CD4-positive, alpha-beta T cell treated with Interleukin-15 for 4 hours (primary cell): ENCODE measurements at places on chromosomes 3 and 15.
A peak's percentile ranks its signal among the peaks of the same experiment; 100 is the strongest.

DNA sequence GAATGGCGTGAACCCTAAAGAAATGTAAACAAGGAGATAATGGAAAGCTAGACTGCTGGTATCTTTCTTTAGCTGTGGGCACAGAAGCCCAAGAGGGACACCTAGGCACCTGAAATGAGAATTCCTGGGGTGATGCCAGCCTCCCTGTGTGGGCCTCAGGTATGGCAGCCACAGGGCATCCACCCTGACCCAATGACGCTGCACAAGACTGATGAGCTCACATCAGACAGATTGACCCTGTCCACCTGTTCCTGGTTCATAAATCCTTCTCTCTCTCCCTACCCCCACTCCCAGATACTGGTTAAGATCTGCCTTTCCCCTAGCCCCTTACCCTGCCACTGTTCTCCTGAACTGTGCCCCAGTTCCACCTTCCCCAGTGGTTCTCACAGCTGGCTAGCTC, 1.5 kb downstream of the GLB1 start:
- no peak for DNase-seq

DNA sequence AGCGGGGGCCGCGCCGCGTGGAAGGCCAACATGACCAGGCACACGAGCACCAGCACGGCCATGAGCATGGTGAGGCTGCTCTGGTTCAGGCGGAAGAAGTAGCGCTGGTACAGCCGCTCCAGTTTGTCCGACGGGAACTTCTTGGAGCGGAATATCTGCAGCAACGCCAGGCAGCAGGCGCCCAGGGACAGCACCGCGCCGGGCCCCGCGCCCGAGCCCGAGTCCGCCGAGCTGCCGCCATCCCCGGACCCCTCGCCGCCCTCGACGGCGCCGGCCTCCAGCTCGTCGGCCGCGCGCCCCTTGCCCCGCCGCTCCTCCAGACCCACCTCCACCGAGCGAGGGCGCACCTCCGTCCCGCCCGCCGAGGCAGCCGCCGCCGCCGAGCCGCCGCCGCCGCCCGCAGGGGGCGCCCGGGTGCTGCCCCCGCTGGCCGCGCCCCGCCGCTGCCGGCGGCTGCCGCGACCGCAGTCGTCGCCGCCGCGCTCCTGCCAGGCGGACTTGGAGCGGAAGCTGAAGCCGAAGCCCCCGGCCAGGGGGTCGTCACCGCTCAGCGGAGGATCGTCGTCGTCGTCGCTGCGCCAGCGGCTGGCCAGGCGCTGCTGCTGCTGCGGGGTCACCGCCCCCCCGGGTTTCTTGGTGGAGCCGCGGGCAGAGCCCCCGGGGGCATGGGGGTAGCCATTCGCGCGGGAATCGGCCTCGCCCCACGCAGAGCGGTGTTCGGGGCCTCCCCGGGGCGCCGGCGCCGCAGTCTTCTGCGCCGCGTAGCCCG, 957 bp downstream of the ADCY5 start:
- peak; percentile 11 for DNase-seq

DNA sequence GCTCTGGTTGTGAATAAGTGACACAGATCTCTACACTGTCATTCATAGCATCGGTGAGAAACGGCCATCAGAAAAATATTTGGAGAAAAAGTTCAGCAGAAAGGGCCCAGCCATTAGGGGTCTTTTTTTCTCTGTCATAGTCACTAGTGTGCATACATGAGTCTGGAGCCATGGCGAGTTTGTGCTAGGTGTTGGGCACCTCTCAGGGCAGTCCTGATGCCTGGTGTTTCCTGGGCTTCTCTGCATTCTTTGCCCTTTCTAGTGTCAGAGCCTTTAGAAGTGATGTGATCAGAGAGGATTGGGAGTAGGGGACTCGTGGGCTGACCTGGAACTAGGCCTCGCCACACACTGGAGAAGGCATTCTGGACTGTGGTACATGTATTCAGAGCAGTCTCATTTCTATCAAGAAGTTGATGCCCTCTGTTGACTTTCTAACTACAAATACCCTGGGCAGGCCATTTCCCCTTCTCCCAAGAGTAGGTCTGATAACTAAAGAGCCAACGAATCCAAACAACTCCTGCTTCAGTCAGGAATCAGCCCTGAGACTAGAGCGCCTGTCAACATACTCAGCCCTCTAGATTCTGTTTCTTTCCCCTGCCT, 1.6 kb downstream of the KY start:
- no peak for DNase-seq

DNA sequence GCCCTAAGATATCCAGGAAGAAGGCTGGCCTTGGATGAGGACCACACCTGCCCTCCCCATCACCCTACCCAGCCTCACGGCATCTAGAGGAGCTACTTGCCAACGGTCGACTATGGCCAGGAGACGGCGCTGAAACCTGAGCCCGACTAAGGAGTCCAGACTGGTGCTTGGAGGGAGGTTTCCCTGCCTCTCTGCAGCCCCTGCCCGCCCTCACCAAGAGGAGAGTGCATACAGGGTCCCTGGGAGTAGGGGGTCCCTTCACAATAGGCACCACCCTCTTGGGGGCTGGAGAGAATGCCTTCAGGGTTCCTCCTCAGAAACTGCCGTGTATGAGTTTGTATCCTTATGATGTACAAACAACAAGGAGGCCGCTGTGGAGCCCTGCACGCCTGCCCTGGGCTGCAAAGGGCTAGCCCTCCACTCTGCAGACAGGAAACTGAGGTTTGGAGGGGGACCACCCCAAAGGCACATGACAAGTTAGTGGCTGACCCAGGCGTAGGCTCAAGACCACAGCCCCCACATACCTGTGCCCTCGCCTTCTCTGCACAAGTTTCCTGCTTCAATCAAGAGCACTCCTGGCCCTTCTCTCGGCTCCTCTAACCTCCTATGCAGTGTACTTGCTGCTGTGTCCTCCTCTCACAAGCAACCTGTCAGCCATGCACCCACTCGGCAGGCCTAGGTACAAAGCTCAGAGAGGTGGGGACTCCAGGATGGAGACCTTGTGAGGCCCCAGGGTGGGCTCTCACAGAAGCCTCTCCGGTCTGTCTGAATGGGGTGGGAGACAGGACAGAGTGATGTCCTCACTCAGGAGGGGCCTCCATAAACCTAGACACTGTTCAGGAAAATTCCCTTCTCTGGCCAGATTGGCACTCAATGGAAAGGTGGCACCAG, 7.4 kb downstream of the KLF15 start:
- no peak for DNase-seq

DNA sequence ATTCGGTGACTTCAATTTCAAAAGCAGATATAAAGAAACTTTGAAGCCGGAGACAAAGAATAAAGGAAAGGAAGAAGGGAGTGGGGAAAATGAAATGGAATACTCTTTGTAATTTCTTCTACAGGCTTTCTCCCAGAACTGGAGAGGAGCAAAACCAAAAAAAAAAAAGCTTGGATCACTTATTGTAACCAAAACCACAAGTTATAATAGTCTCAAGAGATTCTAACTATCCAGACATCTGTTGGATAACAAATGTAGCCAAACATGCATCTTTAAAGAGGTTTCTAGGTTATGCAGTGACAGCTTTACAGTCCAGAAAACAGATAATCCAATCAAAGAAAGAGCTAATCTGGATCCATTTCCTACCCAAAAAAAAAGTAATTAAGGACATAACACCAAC, 36.2 kb downstream of the VGLL3 start:
- DNase-seq = no peak

DNA sequence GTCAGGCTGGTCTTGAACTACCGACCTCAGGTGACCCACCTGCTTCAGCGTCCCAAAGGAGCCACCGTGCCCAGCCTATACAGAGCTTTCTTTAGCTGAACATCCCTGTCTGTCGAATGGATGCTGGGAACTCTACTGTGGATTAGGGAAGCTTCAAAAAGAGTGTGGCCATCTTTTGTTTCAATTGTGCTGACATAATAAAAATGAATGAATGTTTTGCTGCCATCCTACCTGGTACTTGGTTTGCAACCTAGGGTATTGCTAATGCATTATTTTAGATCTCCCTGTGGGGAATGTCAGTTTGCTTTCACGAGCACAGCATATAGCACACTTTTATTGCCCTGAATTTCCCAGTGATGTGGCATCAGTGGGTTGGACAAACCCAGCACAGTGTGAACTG, 32.3 kb downstream of the CMTM6 start:
- no peak for DNase-seq

DNA sequence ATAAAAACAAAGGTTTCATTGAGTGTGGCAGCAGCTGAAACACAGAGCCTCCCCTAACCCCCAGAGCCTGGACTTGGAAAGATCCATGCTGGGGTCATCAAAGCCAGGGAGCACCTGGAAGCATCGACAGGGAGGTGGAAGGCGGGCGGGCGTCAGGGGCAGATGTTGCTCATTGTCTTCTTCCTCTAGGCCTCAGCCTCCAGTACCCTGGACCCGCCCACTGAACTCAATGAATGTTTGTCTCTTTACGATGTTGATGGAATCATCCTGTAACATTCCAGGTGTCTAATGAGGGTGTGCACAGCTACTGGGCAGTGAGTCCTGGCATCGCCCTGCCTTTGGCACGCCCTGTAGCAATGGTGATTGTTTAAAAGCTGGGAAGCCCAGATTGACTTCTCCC, 9.8 kb downstream of the GP5 start:
- no peak for DNase-seq

GRCh38 chr15:66819084-66819483, 117.0 kb downstream of the SMAD6 start:
- no peak for DNase-seq

- no peak for DNase-seq
Measured at GRCh38 chr3:132829101-132829500, 106.9 kb upstream of the NPHP3 start.

- DNase-seq = peak; percentile 2
Measured at GRCh38 chr3:9067352-9067975, 104.2 kb upstream of the RAD18 start.

GRCh38 chr3:82261013-82261412, 499.6 kb upstream of the GBE1 start:
- no peak for DNase-seq

DNA sequence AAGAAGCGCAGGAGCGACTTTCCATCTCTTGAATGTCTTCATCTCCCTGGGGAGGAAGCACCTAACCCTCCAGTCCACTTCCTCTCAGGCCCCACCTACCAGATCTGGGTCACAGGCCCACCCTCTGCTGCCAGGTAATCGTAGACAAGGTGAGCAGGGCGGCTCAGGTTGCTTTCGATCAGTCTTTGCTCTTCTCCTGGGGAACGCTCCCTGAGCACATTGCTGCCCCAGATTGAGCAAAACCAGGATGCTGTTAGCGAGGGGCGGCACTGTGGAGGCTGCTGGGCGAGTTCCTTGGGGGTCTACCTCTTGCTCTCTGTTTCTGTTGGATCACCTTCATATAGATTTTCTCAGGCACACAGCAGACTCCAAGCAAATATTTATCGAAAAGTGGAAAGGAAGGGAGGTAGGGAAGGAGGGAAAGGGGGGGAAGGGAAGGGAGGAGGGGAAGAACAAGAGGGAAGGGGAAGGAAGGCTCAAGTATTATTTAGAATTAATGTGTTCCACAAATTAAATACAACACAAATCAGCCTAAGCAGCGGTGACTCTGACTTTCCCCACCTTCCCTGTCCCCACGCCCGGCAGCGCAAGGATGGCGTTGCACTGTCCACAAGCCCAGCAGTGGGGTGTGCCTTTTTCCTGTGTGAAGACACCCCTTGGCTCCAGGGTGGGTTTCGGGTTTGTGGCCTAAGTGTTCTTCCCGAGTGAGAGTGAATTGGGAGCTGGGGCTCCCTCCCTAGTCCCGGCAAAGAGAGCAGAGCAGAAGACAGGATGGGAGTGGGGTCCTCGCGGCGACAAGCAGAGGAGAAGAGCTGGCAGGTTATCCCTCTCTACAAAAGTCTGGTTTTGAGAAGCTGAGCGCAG, 6.1 kb upstream of the PCSK6 start:
- DNase-seq = no peak

DNA sequence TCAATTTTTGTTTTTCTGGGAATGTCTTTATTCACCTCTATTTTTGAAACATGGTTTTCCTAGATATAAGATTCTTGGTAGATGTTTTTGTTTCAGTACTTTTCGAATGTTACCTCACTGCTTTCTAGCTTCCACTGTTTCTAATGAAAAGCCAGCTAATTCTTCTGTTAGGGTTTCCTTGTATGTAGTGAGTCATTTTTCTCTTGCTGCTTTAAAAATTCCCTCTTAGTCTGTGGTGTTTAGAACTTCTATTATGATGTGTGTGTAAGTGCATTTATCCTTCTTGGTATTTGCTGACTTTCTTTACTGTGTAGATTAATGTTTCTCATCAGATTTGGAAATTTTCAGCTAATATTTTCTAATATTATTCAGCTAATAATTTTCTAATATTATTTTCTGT, 151.1 kb upstream of the OSTN start:
- DNase-seq = no peak

DNA sequence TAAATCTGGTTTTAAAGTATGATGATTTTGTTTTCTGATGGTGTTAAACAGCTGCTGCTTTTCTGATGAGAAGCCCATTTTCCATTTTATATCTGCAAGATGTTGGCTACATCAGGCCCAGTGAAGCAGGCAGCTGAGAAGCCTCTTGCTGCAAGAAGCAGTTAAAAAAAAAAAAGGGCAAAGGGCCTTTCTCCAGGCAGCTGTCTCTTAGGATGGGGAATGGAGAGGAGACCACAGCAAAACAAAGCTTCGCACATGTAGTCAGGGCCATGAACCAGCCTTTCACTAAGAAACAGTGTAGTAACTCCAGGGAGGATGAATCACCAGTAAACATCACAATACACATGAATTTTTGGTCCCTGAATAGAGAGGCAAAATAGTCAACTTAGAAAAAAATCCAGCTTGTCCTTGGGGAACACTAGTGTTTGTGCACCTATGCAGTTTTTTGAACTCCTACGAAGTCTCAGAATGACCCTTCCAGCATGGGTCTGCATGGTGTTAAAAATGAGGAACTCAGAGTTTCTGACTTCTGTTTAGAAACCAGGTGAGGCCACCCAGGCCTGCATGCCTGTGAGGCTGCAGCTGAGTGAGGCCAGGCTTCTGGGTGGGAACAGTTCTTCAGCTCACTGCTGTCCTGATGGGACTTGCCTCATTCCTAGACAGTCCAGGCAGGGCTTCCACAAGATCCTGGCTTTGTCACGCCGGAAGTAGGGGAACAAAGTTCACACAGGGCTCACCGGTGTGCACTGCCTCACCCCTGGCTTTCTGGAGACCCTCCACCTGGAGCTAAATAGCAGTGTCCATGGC, 518.7 kb downstream of the MCTP2 start:
- no peak for DNase-seq

DNA sequence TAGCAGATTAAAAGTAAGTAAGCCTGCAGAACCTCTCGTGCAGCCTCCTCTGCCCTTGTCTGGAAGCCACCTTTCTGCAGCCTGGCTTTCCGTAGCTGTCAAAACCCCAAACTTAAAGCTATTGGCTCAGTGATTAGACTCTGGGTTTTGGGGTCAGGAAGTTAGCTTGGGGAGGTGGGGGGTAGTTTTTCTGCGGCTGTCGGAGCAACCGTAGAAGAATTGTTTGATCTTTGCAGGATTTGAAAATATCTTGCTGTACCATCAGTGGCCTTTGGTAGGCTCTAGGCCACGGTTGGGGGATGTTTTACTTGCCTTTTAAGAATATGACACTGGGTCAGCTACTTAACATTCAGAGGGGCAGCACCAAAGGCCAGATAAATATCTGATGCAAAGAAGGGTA, 88.4 kb upstream of the RASGRP1 start:
- DNase-seq = peak; percentile 90

DNA sequence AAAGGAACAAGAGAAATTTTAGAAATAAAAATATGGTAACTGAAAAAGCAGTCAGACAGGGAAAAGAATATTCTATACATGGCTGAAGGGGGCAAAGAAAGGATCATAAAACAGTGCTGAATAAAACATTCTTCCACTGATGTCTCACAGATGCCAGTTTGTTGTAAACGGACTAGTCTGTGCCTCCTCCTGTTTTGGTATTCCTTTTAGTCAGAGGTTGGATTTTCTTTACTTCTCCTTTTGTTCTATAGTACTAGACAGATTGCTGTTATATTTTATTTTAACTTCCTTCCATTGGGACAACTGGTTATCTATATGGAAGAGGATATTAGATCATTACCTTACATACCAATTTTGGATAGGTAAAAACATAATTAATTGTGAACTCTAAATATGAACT, 16.0 kb upstream of the GNB5 start:
- DNase-seq = no peak
